Femur (tissue), 1 donor: ENCODE measurements at places on chromosomes 3 and 15.

DNA sequence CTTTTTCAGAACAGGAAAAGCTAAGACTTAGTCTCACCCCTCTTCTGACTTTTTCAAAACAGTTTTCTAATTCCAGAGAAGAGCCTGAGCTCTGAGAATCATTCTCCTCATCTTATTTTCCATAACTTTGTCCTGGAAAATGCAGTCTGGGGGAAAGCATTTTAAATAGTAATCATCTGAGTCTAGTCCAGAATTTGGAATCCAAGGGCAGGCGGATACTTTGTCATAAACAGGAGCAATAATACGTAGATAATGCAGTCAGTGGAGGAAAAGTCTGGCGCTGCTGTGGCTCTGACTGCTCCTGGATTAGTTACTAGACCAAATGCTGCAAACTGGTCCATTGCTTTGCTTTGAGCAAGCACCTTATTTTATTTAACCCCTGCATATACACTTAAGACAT is 285.0 kb downstream of the THSD4 start:
- peak; percentile 63 for DNase-seq

DNA sequence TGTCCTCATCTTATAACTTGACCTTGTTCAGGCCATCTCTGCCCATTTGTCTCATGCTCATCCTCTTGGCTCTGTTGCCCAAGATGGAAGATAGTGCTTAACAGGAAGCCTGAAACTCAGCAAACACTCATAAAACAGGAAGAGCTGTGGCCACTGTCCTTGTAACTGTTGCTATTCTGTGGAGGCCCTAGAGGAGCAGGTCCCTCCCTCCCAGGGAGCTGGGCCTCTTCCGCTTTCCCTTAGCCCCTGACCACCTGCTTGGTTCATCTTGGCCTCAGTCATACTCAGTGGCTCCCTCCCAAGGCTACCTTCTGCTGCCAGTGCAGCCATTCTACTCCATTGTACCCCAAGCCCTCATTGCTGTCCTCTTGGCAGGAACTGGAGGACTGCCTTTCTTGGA is 3.5 kb downstream of the MAPKAPK3 start:
- DNase-seq = no peak

DNA sequence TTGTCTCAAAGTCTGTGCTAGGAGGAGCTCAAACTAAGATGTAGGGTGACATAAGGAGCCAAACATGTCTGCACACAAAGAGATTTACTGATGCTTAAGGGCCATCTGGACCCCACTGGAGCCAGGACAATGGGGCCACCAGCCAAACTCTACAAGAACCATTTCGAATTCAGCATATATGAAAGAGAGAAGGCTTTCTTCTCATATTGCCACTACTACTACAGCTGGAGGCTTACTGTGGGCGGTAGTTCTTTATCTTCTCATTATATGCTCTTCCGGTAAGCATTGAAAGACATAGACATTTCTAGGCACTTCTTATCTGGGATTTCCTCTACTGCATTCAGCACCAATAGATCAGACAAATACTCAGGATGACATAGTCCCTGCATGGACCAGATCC is 404.4 kb upstream of the PROK2 start:
- peak; percentile 36 for DNase-seq

DNA sequence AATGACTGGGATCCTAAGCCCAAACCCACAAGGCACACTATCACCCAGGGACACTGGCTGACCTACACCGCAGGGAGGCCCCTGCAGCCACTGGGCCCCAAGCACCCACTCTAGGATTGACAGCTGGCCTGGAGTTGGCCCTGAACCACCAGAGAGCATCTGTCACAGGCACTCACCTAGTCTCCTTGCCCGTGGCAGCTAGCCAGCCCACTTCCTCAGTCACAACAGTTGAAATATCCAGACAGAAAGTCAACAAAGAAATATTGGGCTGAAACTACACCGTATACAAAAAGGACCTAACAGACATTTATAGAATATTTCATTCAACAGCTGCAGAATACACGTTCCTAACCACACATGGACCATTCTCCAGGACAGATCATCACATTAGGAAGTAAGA is 5.2 kb upstream of the SPINK8 start:
- DNase-seq = no peak

DNA sequence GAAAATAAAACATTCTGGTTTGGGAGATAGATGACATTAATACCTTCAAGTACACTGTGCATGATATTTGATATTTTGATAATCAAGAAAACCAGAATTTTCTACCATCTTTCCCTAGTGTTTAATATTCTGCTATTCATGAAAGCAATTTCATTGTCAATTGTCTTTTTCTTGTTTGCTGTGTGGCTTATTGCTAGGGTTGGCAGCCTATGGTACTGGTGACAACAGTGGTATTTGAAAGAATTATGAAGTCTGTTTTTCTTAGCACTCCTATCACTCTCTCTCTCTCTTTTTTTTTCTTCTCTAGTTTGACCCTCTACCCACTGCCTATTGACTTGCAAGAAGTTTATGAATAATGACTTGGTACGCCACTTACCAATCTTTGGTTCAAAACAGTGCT is 15.4 kb downstream of the RNF13 start:
- no peak for DNase-seq

DNA sequence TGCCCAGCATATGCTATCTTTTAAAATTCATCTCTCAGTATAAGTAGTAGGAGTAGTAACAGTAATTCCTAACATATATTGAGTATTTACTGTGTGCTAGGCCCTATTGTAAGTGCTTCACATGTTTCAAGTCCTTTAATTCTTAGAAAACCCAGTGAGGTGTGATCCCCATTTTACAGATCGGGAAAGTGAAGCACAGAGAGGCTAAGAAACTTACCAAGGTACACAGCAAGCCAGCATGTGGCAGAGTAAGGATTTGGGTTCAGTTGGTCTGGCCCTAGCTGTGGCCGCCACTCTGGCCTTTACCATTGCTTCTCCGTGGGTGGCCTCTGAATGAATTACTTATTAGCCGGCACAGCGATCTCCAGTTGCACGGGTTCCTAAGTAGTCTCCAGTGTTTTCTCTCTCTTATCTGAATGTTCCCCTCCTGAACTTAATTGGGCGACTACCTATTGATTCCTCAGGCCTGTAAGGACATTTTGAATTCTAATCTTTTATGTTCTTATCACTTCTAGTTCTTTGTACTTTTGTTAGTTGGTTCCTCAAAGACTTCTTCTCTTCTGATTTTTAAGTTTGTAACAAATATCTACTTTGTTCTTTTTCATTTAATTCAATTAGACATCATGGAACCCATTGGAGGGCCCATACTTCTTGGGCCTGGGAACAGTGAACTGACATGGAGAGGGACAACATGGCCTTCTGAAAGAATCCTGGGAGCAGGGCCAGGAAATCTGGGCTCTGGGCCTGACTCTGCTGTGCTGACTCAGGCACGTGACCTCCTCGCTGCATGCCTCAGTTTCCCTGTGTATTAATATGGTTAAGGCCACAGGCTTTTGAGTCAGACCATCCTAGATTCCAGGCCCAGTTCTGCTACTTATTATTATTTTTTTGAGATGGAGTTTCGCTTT is 11.6 kb downstream of the CLCN2 start:
- no peak for DNase-seq

DNA sequence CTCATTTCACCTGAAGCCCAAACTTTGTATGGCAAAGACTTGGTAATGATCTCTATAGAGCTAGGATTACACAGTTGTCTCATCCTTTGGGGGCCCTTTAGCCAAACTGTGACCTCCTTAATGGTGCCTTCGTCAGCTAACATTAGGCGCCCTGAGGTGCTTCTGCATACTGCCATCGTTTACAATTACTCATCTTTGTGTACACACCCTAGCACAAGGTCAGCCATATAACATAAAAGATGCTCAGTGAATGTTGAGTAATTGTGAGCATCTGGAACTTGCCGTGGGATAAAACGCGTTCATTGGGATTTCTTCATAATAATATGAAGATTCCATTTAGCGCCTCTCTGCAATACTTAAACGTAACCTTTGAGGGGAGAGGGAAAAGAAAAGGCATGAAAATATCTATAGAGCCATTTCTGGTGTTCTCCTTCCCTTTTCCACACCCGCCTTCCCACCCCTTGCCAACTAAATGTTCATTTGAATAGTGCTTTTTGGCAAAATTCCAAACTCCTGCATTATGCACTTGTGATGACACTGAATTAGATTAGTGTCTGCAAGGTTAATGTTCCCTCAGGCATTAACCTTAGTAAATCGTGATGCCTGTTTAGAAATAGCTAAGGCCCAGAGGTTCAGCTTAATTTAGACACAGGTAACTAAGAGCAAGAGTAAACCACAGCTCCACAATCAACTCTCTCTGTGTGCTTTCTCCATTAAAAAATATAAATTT is 990 bp upstream of the ZNF148 start:
- DNase-seq = no peak

DNA sequence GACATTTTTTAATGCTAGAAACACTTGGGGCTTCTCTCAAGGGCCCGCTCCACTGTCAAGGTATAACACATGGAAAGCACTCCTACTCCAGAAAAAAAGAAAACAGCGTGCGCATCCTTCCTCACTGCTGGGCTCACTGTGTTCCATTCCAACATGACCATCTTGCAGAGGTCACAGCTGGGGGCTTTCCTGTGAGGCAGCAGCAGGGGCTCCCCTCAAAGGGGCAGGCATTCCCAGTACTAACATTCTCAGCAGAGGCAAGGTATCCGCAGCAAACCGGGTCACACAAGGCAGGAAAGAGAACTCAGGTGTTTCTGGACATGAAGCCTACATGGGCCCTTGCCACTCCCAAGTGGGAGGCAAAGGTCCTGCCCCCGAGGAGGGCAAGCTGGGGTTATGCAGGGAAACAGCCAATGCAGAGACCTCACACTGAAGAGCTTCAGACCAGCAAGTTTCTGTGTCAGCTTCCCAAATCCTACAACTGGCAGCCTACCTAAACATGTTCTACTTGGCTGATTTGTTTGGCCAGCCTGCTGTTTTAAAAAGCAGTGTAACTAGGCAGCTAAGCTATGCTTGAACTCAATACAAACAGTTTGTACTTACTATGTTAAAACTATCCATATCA is 6.4 kb downstream of the BDH1 start:
- DNase-seq = no peak

DNA sequence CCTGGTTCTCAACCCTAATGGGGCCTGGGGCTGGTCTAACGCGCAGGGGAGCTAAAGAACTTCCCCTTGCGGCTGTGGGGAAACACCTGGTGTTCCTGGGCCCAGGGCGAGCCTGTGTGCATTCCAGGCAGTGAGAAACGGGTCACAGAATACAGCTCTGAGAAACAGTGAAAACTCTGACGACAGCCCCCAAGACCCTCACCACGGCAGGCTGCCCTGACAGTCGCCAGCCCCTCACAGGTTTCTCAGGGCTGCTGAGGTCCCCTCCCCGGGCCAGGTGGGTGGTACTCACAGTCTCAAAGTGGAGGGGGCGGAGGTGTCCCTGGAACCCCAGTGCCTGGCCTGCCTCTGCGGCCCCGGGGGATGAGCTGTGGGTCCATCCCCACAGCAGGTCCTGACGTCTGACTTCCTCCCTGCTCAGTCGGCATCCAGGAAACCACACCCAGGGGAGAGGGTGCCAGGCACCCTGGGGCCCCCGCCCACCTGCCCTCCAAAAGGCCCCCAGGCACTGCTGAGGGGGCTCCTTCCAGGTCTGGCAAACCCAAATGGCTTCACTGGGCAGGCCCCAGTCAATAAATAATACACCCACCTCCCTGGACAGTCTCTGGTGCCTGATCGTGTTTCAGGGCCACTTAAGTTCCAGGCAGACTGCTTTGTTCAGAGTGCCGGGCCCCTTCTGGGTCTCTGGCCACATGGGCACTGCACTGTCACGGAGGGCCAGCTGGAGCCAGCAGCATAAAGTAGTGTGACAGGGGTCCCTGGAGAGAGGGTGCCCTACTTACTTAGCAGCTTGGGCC is 57.7 kb downstream of the IQSEC1 start:
- peak; percentile 58 for DNase-seq

- DNase-seq = no peak
Observed at GRCh38 chr3:168314166-168314565, 218.4 kb upstream of the GOLIM4 start.

DNA sequence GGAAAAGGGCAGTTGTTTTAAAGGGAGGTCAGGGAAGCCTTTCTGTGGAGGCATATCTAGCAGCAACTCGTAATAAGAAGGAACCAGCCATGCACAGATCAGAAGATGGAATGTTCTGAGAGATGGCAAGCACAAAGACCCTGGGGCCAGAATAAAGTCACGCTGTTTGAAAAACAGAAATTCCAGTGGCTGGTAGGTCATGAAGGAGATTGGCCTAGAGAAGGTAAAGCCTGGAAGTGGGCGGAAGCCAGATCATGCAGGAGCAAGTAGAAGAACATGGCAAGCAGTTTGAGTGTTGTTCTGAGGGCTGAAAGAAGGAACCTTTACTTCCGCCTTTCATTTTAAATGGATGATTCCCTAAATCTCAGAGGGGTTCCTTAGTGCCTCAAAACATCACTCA is 208.1 kb upstream of the PPP2R3A start:
- DNase-seq = no peak

- DNase-seq = no peak
Observed at GRCh38 chr3:98274914-98275313, 7.4 kb upstream of the OR5H2 start.

DNA sequence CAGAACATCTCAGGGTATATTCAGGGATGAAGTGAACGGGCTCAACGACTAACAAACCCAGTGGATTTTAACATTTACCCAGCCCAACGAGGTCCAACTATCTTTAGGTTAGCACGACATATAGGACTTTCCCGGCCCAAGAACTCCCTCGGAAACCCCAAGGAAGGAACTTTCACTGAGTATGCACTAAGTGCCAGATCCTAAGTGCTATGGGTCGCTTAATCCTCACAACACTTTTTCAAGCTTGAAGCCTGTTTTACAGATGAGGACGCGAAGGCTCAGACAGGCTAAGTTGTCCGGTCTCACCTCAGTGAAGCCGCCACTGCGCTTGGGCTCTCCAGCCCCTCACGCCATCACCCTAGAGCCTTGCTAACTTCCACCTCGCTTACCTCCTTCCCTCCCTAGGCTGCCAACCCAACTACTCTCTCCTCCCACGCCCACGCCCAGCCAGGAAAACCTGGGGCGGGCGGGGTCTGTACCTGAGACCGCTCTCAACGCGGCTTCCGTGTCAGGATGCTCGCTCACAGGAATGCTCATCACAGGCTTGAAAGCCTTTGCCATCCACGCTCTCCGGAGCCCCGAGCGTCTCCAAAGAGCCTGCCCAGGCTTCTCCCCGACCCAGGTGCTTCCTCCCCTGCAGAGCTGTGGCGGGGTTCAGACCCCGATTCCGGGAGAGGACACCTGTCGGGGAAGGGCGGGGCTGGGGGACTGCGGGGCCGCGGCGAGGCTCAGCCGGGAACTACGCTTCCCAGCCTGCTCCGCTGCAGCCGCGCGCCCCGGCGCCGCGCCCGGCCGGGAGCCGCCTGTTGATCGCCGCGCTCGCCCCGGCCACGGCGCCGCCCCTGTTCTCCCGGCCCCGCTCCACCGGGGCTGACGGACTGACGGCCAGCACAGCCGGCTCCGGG is at the start of gene TMOD2:
Gene TMOD2 (plus strand): TSS at position 806 of the 905 bp plus-strand sequence. CDS start 14,845 bp downstream, outside the sequence.
- peak; percentile 45 for DNase-seq

DNA sequence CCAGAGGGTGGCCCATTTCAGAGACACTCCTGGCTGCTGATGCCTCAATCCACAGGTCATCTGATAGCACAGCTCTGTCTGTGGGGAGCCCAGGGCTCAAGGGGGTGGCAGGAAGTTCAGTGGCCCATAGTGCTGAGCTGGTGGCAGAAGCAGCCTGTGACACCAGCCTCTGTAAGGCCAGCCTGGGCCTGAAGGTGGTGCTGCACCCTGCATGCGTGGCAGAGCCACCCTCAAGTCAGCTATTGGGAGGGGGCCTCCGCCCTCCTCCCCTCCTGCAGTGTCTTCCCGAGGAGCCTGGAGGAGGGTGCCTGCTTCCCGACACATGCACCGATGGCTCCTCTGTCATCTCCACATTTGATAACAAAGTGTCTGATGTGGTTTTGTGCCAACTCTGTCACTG is 3.0 kb downstream of the PLA1A start:
- no peak for DNase-seq

- no peak for DNase-seq
Observed at GRCh38 chr15:101491734-101492640, 2.5 kb upstream of the PCSK6 start.
